ENCODE measurements at places on chromosomes 16 and 17.
A peak's percentile ranks its signal among the peaks of the same experiment; 100 is the strongest.

DNA sequence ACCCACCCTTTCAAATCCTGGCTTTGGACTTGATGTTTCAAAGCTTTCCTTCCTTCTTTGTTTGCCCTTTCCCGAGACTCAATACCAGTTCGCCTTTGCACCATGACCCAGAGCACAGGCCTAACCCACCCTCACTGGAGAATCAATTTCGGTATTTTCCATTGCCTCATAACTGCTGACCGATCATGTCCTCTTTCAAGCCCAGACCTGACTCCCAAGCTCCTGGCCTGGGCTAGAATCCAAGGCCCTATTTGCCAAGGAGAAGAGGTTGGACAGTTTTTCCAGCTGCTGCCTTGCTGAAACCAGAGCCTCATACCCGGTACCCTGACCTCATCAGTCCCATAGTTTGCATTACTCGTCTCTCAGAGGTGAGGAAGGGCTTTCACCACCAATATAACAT is 35.3 kb upstream of the HELZ start:
- no peak for DNase-seq

DNA sequence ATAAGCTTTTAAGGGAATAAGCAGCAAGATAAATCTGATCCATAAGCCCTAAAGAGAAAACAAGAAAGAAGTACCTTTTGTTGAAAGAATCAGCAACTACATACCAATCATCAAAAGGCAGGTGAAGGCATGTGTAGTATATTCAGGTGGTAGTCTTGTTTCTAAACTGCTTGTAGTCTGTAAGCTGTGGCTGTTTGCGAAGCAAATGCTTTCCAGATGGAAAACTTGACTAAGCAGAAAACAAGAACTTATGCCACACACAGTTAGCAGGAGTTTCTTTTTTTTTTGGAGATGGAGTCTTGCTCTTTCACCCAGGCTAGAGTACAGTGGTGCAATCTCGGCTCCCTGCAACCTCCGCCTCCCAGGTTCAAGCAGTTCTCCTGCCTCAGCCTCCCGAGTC is 5.7 kb downstream of the CBX1 start:
- no peak for DNase-seq

DNA sequence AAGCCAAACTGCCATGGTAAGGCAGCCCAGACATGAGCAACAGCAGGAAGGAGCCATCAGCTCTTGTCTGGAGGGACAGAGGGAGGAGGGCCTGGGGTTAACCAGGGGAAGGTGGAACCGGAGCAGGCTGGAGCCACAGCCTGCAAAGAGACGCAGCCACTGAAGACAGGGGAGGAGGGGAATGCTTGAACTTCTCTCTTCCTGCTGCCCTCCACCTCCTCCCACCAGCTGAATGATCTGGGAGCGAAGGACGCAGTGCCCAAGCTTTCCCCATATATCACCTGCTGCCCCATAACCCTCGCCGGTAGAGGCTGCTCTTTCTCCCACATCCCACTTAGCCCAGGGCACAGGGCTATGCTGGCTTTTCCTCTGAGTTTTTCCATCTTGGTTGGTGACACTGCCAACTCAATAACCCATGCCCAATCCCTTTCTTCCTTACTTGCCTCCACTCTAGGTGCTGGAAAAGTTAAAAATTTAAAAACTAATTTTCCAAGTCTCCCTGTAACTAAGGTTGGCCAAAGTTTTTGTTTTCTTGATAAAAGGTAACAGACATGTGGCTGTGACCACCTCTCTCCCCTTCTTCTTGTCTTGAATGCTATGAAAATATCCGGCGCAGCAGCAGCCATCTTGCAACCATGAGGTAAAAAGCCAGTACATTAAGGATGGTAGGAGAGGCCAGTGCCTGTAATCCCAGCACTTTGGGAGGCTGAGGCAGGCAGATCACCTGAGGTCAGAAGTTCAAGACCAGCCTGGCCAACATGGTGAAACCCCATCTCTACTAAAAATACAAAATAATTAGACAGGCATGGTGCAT is 21.8 kb upstream of the CACNG4 start:
- no peak for DNase-seq

- no peak for DNase-seq
Measured at GRCh38 chr16:63287401-63287800, 1251.2 kb upstream of the CDH8 start.

DNA sequence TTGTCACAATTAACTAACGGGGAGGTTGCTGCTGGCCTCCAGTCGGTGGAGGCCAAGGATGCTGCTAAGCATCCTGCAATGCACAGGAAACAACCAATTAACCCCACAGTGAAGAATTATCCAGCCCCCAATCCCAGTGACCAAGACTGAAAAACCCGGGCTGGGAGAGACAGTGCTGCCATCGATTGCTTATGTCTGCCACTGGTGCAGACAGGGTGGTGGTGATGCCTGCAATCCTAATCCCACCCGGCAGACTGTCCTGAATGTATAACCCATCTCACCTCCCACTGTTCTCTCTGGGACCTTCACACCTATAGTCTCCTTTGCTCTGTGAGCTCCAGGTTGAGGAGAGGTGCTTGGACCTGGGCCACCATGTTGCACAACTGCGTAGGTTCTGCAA is 42.3 kb upstream of the KLHDC4 start:
- no peak for DNase-seq

GRCh38 chr16:85556456-85557082 is 56.6 kb upstream of the GSE1 start:
- peak; percentile 80 for DNase-seq

DNA sequence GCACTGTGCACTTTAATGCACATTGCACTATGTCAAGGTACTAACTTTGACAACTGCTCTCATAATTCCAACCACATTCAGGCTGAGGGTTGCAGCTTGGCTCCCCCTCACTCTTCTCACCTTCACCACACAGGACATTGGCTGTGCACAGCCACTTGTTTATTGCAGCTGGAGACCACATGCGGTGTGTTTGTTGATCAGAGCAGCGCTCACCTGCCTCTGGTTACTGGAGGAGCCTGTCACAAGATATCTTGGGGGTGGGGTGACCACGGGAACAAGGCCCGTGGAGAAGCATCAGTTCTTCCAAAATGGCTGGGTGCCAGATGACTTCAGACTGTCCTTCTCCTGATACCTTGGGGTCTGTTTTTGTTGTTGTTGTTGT is 10.6 kb upstream of the CCL5 start:
- DNase-seq, result peak; percentile 24

All from GM23338 (cell line).